HFFc6 (cell line): ENCODE measurements at places on chromosomes 3 and 15. TPM values are rescaled to one million over a fixed set of nuclear protein-coding genes. Genes with fewer than 3 reads are reported as not detected.

SNURF gene
- total RNA-seq, result 15.9 to 19.1 TPM (median 16.1 TPM) in 3 replicates

GRCh38 chr3:7585052-7585451 lies 724.1 kb downstream of the GRM7 start:
- DNase-seq, result no peak
- no peaks in the 10 kb centered on the region for H3K4me1 ChIP-seq
- H3K27me3 ChIP-seq, result no peaks in the 10 kb centered on the region
- H3K36me3 ChIP-seq, result no peaks in the 10 kb centered on the region

DNA sequence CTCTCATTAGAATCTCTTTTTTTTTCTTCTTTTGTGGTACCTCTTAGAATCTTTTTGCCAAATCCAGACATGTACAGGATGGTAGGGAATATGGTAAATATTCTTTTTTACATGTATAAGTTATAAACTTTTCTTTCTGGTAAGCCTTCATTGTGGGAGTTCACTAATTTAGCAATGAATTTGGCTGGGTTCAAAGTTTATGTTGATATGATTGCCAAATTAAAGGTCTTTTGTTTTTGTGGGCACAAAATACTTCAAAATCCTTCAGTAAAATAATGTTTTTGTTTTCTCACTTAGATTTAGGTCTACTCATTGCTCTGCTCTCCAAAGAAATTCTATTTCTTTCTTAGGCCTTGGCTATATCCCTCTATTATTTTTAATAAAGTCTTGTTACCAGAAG lies 1405.9 kb upstream of the ALCAM start:
- no peaks in the 10 kb centered on the region; the same call in 1 of the 2 replicates for H3K27me3 ChIP-seq
- no peak overlapping the region for H3K27ac ChIP-seq
- H3K4me1 ChIP-seq, result no peaks in the 10 kb centered on the region
- no peak for DNase-seq

DNA sequence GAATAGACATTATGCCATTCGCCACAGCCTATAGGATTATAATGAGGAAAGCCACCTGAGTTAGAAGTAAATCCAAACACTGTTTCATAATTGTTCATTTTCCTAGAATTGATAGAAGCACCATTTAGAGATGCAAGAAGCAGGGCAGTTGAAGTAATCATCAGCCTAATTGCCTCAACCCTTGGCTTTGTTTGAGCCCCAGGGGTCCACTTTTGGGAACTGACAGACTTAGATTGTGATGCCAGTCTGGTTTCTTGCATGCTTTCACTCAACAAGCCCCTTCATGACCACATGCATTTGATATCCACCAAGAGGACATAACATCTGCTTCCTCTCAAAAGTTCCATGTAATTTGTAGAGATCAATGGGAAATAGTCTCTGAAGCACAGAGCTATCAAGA lies 97.2 kb upstream of the COL8A1 start:
- H3K27me3 ChIP-seq, result no peaks in the 10 kb centered on the region
- peaks cover 40% of the 10 kb centered on the region for H3K4me1 ChIP-seq
- H3K4me3 ChIP-seq, result no peak overlapping the region
- no peak overlapping the region for H3K27ac ChIP-seq
- H3K36me3 ChIP-seq, result peaks cover 6% of the 10 kb centered on the region; the same call in 1 of the 2 replicates

CHRNB4 gene
- not detected in 3 replicates for total RNA-seq

DNA sequence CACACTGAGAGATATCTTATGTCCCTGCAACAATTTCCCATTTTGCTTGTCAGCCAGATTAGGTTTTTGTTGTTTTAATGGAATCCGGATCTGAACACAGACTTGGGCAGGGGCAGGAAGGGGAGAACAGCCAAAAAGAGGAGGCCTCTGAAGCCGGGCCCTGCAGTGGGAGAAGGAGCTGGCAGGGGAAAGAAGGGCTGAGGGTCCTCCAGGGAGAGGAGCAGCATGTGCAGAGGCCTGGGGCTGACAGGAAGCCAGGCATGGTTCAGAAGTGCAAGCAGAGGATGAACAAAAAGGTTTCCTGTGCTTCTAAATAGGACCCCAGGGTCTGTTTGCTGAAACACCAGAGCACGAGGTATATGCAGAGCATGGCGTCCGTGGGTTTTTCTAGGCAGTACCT lies 49.1 kb upstream of the POMGNT2 start:
- H3K36me3 ChIP-seq, result no peaks in the 10 kb centered on the region
- no peak overlapping the region for H3K4me3 ChIP-seq
- H3K27ac ChIP-seq, result no peak overlapping the region
- DNase-seq, result no peak
- peaks cover 22% of the 10 kb centered on the region for H3K27me3 ChIP-seq

DNA sequence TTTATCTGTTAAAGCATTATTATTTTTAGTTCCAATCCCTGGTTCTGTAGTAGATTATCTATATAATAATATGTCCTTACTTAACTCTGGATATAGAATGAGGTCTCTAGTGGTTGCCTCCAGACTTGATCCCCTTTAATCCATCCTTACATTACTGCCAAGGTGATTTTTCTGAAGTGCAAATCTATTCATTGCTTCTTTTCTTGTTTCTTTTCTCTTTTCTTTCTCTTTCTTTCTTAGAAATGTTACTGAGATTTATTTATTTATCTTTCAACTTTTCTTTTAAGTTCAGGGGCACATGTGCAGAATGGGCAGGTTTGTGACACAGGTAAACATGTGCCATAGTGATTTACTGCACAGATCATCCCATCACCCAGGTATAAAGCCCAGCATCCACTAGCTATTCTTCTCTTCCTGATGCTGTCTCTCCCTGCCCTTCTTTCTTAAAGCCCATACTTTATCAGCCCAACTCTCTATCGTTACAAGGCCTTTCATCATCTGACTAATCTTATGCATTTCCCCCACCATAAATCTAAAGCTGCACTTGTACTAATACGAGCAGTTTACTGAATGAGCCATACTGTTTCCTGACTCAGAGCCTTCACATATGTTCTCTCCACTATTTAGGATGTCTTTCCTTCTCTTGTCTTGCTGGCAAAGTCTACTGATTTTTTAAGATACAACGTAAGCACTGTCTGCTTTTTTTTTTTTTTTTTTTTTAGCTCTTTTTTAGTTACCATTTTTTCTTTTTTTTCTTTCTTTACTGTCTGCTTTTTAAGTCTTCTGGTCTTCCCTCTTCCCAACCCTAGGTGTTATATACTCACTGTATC lies 4.6 kb downstream of the GLCE start:
- peak overlapping the region; percentile 38 for H3K4me3 ChIP-seq
- peak; percentile 59 for DNase-seq
- H3K4me1 ChIP-seq, result peaks cover 37% of the 10 kb centered on the region
- H3K27me3 ChIP-seq, result no peaks in the 10 kb centered on the region
- no peaks in the 10 kb centered on the region for H3K36me3 ChIP-seq

GRCh38 chr3:65483480-65483879 lies 555.2 kb downstream of the MAGI1 start:
- no peak overlapping the region for H3K4me3 ChIP-seq
- H3K27me3 ChIP-seq, result peaks cover 2% of the 10 kb centered on the region
- peaks cover 22% of the 10 kb centered on the region for H3K4me1 ChIP-seq
- no peaks in the 10 kb centered on the region for H3K36me3 ChIP-seq
- H3K27ac ChIP-seq, result no peak overlapping the region

GRCh38 chr3:117126460-117126859 lies 416.9 kb downstream of the TUSC7 start:
- H3K4me1 ChIP-seq, result no peaks in the 10 kb centered on the region
- no peaks in the 10 kb centered on the region for H3K36me3 ChIP-seq
- no peak for DNase-seq
- H3K27me3 ChIP-seq, result no peaks in the 10 kb centered on the region

EIF4G1 gene
- 539 to 567 TPM (median 540 TPM) in 3 replicates for total RNA-seq

DNA sequence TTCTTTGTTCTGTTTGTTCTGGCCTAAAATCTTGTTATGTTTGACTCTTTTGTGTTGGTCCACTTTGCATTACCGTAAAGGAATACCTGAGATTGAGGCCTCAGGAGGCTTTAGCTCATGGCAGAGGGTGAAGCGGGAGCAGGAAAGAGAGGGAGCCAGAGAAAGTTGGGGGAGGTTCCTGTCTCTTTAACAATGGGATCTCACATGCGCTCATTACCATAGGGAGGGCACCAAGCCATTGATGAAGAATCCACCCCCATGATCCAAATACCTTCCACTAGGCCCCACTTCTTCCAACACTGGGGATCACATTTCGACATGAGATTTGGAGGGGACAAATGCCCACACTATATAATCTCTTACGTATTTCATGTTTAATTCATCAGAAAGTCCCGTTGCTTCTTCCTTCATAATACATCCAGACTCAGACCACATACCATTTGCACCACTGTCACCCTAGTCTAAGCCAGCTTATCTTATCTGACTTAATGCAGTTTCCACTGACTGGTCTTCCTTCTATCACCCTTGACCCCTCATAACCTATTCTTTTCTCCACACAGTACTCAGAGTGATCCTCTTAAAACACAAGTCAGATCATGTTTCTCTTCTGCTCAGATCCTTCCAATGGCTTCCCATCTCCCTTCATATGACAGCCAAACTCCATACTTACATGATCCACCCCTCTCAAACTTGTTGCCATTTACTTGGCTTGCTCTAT lies 13.5 kb downstream of the KBTBD8 start:
- H3K27me3 ChIP-seq, result peaks cover 3% of the 10 kb centered on the region; the same call in 1 of the 2 replicates
- DNase-seq, result no peak
- H3K4me3 ChIP-seq, result no peak overlapping the region

GRCh38 chr3:10505791-10506585 lies 602 bp upstream of the ATP2B2 start:
- no peaks in the 10 kb centered on the region for H3K4me1 ChIP-seq
- no peaks in the 10 kb centered on the region for H3K36me3 ChIP-seq
- no peak overlapping the region for H3K27ac ChIP-seq

DNA sequence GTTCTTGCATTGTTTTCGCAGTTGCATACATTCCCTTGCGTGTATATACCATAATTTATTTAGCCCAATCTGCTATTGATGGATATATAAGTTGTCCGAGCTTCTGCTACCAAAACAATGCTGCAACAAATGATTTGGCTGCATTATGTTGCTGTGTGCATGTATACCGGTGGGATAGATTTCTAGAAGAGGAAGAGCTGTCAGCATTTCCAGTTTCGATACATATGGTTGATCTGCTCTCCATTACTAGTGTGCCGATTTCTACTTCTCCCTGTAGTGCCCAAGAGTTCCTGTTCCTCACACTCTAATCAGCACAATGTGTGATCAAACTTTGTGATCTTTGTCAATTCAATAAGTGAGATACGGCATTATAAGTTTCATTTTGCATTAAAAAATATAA lies 92.8 kb upstream of the NMNAT3 start:
- peaks cover 13% of the 10 kb centered on the region for H3K4me1 ChIP-seq
- H3K4me3 ChIP-seq, result no peak overlapping the region
- no peaks in the 10 kb centered on the region; the same call in none of the 2 replicates for H3K36me3 ChIP-seq
- H3K27ac ChIP-seq, result no peak overlapping the region
- DNase-seq, result no peak
- peaks cover 2% of the 10 kb centered on the region for H3K27me3 ChIP-seq

UBXN7 gene
- total RNA-seq, result 57.1 to 62.1 TPM (median 57.8 TPM) in 3 replicates

COX17 gene
- 32.2 and 42.6 TPM in 2 replicates for total RNA-seq
